SHP77 (cell line): ENCODE measurements at places on chromosomes 7 and 10.

- DNase-seq = no peak
Observed at GRCh38 chr7:69078997-69079769, 519.1 kb upstream of the AUTS2 start.

DNA sequence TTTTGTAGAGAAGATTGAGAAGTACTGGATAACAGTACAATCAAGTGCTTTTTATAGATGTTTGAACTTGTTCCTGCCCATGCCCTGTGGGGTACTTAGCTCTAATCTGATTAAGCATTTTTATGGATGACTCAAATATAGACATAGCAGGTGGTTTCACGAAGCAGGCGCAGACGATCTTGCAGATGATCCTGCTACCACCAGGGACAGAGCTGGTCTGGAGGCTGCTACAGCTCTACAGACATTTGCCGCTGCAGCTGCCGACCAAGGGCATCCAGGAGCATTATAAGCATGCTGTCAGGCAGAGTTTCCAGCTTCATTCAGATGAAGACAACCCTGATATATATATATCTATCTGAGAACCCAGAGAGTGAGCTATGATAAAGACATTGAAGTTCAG, 650.4 kb downstream of the NXPH1 start:
- peak; percentile 51 for DNase-seq

- no peak for DNase-seq
Observed at GRCh38 chr7:143391462-143392404, 10.6 kb downstream of the ZYX start.

DNA sequence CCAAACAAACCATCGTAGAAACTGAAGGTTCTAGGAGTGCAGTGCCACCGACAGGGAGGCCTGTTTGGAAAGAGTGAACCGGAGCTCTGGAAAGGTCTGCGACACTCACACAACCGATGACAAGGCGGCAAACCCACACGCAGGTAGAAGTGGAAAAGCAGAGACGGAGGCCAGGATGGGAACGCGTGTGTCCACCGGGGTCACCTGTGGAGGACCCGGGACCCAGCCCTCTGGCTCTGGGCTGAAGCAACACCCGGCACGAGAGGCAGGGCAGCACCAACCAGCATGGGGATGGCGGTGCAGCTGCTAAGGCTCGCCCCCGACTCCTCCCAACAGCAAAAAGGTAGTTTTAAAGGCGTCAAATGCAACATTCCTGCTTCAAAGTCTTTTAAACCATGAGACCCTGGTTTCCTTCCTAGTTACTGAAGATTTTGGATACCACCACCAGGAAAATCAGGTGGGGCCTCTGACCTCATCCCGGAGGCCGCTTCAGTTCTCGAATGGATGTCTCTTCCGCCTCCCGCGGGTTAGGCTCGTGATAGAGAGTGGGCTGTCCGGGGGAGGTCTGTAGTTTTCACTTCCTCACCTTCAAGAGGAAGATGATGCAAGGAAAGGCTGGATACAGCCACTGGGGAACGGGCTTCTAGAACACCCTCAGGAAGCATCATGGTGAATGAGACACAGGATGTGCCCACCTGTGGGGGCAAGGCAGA, 115.5 kb downstream of the SMURF1 start:
- DNase-seq = no peak

DNA sequence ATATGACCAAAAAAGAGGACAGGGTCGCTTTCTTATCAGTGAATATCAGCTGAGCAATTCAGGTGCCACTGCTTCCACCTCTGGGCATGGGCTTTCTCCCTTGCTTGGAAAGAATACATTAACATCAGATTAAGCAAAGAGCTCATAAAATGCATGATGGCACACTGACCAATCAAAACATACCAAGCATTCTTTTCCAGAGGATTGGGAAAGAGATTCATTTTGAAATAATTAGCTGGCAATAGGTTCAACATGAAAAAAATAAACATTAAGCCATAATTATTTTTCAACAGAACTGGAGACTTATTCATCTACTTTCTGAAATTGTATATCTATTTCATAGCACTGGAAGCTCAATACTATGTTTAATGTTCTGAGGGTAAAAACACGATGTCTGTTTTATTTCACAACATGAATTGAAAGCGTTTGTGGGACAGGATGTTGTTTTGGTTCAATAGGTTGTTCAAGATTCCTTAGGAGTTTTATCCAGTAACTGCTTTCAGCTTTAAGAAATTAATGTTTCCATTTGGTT, 53.2 kb downstream of the TFAM start:
- no peak for DNase-seq

DNA sequence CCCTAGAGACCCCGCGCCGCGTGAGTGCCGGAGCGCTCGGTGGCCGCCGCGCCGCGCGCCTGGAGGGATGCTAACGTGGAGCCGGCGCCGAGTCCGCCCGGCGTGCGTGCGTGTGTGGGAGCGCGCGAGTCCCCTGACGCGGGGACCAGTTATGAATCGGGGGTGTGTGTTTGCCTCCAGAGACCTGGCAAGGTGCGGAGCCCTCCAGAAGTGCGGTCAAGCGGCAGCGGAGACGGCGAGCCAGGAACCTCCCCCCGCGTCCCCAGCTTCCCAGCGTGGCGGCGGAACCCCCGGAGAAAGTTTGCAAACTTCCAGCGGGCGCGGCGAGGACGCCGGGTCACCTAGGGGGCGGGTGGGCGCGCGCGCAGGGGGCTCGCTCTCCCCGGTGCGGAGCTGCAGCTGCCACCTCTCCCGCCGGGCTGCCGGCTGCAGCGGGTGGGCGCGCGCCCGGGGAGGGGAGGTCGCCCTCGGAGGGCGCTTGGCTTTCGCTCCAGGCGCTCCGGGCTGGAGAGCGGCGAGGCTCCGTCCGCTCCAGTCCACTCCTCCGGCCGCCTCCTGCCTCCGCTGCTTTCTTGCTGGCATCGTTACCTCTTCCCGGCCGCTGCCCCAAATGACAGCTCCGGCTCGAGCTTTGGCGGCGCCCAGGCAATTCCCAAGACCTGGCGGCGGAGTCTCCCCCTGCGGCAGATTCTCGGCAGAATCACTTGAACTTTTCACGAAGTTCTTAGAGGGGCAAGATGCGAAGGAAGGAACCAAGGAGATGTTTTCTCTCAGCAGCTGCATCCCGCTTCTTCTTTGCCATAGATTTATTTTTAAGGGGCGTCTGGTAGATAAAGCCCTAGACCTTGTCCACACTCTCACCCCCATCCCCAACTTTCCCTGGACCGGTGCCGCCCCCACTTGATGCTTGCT, 2.3 kb upstream of the CREB5 start:
- DNase-seq = no peak

GRCh38 chr7:154746571-154747360, 256.2 kb downstream of the PAXIP1 start:
- no peak for DNase-seq

- no peak for DNase-seq
Observed at GRCh38 chr7:135159359-135160085, 11.0 kb downstream of the CYREN start.

DNA sequence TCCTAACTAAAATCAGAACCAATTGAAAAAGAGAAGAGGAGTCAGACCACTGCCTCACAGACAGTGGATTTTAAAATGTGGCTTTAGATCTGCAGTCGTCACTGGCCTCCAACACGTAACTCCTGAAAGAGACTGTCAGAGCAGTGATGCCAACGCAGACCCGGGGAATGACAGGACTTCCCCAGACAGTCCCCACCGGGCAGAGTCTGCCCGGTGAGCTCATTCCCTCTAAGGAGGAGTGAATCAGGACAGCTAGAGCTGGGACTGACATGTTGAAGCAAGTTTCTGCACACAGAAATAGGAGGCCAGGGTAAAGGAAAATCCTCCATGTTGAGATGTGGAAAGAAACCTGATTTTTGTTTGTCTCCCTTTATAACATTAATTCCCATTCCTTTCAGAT, 105.0 kb downstream of the TES start:
- no peak for DNase-seq

GRCh38 chr7:104179178-104179577, 28.6 kb downstream of the ORC5 start:
- DNase-seq = no peak

DNA sequence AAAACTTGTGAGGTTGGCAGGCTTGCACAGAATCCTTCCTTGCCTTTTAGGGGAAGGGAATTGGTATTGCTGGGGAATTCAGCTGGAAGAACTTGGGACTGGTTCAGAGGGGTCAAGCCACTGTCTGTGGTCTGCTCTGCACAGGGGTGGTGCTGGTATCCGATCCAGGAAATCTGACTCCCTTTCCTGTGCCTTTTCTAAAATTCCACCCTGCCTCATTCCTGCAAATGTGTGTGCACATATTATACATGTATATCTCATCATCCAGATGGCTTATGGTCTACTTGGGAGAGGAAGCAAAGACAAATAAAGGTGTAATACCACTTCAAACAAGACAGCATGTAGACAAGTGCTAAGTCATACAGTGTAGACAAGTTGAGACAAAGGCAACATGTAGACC, 14.3 kb downstream of the UBTD1 start:
- no peak for DNase-seq

DNA sequence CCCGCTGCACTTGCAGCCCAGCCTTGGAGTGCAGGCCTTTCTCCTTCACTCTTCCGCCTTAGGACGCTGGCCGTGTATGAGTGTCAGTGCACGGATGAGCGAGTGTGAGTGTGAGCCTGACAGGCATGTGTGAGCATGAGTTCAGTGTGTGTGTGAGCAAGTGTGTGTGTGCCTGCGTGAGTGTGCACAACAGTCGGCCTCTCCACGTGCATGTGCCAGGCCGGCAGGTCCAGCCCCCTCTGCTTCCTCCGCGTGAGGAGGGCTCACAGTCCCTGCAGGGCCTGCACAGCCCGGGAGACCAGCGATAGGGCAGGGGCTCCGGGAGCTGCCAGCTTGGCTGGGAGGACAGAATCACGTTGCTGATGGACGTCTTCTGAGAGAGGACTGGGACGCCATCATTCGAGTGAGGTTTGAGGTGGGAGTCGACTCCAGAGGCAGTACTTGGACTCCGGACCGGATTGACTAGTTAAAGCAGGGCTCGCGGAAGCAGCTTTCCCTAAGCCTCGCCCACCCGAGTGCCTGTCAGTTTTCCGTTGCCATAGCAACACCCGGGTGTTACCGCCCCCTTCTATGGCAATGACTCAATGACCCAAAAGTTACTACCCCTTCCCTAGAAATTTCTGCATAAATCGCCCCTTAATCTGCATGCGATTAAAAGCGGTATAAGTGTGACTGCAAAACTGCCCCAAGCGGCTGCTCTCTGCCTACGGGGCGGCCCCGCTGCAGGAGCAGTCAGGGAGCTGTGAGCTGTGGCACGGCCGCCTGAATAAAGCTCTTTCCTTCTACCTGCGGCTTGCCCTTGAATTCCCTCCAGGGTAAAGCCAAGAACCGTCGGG, 19.6 kb upstream of the CFAP46 start:
- DNase-seq = no peak

GRCh38 chr10:104109908-104110662, 11.9 kb upstream of the SFR1 start:
- no peak for DNase-seq

DNA sequence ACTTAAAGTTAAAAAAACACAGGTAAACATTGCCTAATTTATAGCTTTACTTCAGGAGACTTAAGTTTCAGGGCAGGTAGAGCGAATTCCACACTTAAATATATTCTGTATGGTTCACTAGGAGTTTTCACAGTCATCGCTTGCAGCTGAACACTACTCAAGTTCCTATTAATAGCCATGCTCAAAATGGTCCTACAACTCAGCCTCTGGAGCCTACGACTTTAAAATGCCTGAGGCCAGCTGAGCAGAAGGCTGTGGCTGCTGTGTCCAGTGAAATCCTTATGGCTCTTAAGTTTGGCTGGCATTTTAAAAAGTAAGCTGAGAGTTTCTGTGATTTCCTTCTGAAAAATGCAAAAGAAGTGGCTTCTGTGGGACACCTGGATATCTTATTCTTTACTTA, 105.4 kb upstream of the GLI3 start:
- no peak for DNase-seq

DNA sequence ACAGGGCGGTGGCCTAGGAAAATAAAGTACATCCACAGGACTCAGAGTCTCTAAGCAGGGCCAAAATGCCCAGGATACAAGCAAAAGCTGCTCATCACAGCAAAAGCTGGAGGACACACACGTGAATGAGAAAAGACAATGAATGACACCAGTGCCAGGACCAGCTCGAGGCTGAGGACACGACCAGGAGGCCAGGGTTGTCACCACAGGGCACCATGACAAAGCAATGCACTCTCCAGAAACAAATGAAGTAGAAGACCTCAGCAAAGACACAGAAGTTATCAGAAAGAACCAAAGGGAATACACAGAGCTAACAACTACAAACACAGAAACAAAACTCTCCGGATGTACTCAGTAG, 92.1 kb downstream of the FOXL3 start:
- DNase-seq = no peak

- DNase-seq = no peak
Observed at GRCh38 chr7:33554046-33554445, 351.3 kb upstream of the BMPER start.

GRCh38 chr7:40675741-40676140, 540.9 kb downstream of the SUGCT start:
- no peak for DNase-seq

DNA sequence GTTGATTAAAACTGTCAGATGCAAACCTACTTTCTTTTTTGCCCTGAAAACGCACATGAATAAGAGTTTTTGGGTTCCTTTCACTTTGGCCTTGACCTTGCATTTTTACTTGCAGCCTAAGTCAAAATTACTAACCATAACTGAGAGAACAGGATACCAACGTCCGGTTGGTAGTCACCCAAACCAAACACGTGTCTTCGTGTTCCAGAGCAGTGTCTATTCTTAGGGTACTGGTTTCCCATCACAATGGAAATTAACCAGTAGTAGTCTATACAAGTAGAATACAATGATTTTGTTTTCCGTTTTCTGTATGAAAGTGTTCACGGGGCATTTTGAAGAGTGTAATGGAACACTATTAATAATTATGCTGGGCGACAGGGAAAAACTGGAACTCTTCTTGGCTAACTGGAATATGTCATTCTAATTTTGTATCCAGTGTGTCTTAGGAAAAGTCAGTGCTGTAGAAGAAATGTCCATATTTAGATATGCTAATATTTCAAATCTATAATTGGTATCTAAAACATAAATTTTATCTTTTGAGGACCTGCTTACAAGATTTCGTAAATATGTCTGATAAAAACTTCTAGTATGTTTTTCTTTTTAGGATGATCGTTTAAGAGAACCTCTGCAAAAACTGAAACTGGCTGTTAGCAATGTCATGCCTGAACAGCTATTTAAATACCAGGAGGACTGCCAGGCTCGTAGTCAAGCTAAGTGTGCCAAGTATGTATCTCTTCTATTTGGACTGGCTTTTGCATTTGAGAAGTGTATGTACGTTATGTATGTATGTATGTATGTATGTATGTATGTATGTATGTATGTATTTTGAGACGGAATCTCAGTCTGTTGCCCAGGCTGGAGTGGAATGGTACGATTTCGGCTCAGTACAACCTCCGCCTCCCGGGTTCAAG, 40.9 kb downstream of the UBN2 start:
- no peak for DNase-seq
